ENCODE measurements at places on chromosomes 2 and 18. TPM values are rescaled to one million over a fixed set of nuclear protein-coding genes. Genes with fewer than 3 reads are reported as not detected.

NFATC1 gene
- 22.3 TPM for total RNA-seq

GRCh38 chr2:63743170-63743981 lies 98.3 kb upstream of the UGP2 start:
- no peak for DNase-seq

ANXA4 gene
- total RNA-seq: 15.2 TPM

DNA sequence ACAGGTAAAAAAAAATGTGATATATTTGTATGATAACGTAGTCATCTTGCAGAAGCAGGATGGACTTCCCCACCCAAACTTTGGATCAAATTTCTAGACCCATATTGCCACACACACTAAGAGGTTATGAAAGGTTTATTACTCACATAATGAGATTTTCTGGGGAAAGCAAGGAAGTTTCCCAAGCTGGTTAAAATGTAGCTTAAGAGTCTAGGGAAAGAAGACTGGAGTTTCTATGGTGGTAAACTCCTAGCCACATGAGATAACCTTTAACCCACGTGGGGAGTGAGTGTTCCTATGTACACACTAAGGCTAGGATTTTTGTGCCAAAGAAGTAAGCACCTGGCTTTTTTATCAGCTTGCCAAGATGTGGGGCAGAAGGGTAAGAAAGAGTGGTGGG lies 335.7 kb upstream of the UBE2E3 start:
- DNase-seq: no peak

DNA sequence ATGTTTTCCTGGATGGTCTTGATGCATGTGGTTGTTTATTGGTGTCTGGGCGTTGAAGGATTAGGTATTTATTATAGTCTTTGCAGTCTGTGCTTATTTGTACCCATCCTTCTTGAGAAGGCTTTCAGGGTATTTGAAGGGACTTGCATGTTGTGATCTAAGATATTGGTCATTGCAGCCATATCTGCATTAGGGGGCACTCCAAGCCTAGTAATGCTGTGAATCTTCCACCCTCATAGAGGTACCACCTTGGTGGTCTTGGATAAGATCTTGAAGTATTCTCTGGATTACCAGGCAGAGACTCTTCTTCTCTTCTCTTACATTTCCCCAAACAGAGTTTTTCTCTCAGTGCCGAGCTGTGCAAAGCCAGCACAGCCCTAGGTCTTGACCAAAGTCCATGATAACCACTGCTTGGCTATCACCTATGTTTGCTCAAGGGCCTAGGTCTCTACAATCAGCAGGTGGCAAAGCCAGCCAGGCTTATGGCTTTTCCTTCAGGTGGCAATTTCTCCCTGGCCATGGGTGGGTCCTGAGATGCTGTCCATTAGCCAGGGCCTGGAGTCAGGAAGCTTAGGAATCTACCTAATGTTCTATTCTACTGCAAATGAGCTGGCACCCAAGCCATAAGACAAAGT lies 15.4 kb upstream of the PPP1R1C start:
- DNase-seq: no peak

DNA sequence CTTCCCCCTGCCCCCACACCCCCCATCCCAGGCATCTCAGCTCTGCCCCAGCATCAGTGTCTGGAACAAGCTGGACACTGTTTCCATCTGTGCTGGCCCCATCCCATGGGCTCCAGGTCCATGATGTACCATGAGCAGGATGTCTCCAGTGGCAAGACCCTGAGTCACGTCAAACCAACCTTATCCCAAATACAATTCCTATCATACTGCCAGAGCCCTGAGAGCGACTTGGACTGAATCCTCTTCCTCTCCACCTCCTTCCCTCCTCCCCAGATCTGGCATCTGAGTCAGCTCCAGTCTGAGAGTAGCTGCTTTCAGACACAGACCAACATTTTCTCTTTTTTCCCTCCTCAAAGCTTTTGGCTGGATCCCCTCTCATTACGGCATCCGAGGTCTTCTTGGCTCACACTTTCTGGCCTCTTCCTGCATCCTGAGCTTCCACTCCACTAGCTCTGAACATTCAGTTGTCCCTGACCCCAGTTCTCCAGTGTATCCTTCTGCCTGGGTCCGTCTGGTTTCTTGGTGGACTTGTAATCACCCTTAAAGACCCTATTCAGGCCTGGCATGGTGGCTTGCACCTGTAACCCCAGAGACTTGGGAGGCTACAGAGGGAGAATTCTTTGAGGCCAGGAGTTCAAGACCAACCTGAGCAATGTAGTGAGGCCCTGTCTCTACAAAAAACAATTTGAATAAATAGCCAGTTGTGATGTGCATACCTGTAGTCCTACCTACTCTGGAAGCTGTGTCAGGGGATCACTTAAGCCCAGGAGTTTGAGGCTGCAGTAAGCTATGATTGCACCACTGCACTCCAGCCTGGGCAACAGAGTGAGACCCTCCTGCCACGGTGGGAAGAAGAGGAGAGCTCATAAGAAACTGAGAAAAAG lies 68.3 kb downstream of the ACKR3 start:
- no peak for DNase-seq

DNA sequence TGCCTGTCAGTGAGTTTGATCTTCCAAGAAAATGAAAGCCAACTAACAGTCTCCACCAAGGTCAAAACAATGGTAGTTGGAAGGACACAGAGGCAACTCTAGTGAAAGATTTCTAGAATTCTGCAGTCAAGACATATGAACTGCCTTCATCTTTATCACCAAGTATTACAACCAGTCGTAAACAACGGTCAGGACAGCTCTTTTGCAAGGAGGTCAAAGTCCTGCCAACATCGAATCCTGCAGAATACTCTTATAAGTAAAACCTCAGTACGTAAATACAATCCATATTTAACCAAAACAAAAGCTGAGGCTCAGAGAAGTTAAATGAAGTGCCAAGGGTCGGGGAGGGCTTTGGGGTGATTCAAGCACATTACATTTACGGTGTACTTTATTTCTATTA lies 3.1 kb downstream of the FEZ2 start:
- DNase-seq: no peak

DNA sequence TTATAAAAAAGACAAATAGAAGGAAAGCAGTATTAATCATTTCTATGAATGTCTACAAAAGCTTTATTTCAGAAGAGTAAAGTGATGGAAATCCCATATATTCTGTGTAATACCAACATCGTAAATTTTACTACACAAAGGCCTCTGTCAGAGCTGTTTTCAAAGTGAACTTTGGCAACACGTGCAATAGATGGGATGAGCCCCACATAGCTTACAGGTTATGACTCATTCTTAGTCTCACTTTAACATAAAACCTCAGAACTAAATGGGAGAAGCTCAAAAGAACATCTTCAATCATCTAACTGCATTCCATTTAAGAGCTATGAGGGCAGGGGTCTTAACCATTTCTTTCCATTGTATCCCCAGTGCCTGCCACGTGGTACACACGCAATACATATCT lies 11.5 kb downstream of the VPS4B start:
- no peak for DNase-seq

GALR1 gene
- not detected for total RNA-seq

Data from natural killer cell treated with Interleukin-12 subunit alpha and Interleukin-12 subunit beta and Interleukin-15 and Interleukin-18, amount 100 ng/mL, for 72 hours (primary cell).